Cardiac muscle cell (in vitro differentiated cells and primary cell): ENCODE measurements at places on chromosomes 7 and 10.

GRCh38 chr7:43612599-43613589 is 30.0 kb downstream of the STK17A start:
- H3K27ac ChIP-seq = no peak overlapping the region
- peak; percentile 44 for DNase-seq
- H3K36me3 ChIP-seq = peaks cover 11% of the 10 kb centered on the region
- H3K4me3 ChIP-seq = no peak overlapping the region

DNA sequence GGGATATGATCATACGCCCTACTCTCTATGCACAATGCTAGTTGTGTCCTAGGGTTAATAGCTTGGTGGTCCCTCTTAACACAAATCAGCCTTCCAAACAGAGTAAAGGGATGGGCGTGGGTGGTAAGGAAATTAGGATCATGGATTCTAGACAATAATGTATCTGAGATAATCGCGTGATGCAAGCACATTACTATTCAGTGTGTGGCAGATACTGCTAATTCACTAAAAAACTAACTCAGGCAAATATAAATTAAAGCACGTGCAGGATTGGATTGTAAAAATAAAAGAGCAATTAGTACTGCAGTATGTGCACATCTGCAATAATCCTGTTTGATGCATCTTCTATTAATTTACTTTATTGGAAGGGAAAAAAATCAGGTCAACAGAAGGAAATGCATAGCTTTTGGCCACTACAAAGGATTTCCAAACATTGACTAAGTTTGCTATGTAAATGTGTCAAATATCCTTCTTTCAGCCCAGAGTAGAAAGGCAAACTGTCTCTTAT is 22.0 kb downstream of the TWIST1 start:
- no peaks in the 10 kb centered on the region for H3K36me3 ChIP-seq
- DNase-seq = no peak
- H3K4me1 ChIP-seq = no peaks in the 10 kb centered on the region
- no peak overlapping the region for H3K27ac ChIP-seq

GRCh38 chr7:139495580-139496125 is 12.2 kb upstream of the KLRG2 start:
- H3K27ac ChIP-seq = no peak overlapping the region
- peaks cover 8% of the 10 kb centered on the region for H3K4me1 ChIP-seq
- H3K4me3 ChIP-seq = no peak overlapping the region
- DNase-seq = no peak

DNA sequence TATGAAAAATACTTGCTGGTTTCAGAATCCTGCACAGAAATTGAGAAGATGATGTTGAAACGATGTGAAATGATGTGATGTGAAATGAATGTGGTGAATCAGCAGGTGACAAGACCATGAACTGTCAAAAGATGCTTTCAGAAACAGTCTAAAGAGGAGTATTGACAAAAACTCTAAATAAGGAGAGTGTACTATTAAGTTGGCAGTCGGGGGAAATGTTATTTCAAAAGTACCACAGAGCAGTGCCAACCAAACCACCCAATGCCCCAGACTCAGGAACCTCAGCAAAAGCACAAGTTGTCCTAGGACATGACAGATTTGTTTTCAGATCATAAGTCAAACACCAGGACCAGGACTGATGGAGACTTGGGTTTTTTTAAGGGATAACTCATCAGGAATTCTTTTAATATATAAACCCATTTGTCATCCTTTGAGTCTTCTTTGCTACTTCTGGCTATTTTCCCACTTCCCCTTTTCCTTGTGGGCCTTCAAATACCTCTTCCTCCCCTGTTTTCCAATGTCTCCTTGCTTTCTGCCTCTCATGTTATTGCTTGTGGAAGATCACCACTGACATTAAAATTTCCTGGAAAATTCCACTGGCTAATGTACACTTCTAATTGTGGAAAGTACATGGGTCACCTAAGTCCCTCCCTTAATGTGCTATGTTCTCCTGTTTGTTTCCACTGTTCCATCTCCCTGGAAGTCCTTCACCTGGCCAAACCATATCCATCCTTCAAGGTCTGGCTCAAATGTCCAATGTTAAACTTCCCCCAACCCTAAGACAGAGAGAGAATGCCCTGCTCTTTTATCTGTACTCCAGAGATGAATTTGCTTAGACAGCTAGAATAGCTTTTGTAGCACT is 10.2 kb upstream of the PPP1R3C start:
- no peaks in the 10 kb centered on the region for H3K27me3 ChIP-seq
- no peak overlapping the region for H3K27ac ChIP-seq
- H3K4me3 ChIP-seq = no peak overlapping the region
- H3K4me1 ChIP-seq = no peaks in the 10 kb centered on the region

GRCh38 chr7:33979300-33979806 is 74.0 kb downstream of the BMPER start:
- no peaks in the 10 kb centered on the region for H3K27me3 ChIP-seq
- H3K27ac ChIP-seq = peak overlapping the region; percentile 63
- H3K4me1 ChIP-seq = no peaks in the 10 kb centered on the region
